MV-4-11 (cell line): ENCODE measurements at places on chromosomes 5 and 9.

DNA sequence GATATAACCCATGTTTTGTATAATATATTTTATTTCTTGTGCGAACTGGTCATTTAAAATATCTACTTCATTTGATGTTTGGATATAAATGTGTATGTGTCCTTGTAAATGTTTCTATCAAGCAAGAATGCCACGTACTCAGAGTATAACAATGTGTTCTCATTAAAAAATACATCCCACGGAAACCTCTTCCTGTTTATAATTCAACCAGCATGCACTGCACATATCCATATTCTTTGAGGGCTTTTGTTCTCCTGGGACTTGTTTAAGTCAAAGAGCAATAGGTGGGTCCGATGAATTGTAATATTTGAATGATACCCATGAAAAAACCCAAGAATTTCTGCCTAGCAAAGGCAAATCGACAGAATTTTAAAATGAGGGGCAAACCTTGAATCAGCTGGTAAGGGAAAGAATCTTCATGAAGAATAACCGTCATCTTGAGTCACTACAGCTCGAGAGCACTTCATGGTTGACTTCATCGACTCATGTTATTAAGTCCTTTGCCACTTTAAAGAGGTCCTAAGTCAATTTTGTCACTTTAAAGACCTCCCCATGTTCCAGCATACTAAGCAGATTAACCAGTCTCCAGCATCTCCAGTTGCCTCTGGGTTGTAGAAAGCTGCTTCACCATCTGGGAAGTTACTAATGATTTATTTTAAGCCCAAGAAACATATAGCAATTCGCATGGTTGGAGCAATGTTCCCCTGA, 80.6 kb downstream of the NPR3 start:
- DNase-seq, result no peak

- DNase-seq, result no peak
Observed at GRCh38 chr9:35763803-35764202, 9.7 kb upstream of the MSMP start.

DNA sequence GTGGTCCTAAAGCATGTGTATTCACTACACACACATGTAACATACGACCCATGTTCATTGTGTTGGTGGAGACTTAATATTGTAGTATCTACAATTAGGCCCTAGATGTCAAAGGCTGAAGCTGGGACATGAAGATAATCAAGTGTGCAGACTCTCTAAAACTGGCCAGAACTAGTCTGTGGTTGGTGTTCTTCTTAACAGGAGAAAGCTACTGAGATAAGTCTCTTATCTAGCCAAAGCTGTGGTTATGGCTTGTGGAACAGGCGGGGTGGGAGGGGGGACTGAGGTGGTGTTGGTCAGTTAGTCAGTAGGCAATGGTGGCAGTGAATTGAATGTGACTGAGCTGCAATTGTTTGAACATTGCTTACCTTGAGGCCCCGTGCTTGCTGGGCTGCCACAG, 112.7 kb upstream of the SLC24A2 start:
- no peak for DNase-seq

DNA sequence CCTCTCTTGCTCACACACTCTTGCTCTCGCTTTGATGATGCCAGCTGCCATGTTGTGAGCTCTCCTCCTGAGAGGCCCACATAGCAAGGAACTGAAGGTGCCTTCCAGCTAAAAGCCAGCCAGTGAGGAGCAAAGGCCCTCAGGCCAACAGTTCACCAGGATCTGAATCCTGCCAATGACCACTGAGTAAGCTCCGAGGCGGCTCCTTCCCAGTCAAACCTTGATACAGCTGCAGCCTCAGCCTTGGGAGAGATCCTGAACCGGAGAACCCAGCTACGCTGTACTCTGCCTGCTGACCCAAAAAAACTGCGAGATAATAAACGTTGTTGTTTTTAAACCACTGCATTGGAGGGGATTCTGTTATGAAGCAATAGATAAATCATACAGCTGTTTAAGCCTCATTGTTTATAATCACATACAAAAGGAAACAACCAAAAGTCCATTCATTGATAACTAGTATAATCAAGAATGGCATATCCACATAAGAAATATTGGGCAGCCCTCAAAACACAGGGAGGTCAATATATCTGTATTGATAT, 49.0 kb upstream of the IFNK start:
- no peak for DNase-seq

DNA sequence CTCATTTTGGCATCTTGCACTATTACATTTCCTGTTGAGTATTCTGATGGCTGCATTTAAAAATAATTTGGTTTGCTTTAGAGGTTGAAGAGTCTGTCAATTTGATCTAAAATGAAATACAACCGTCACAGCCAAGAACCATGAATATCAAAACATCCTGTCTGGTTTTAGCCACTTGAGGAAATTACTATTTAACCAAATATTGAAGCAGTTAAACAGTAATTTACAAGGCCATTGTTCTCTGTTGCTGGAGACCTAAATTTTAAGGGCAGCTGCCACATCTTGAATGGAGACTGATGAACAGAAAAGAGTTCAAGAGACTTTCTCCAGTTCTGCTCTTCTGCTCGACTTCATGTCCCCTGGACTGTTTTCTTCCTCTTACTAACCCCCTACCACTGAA, 549.4 kb downstream of the LRRC70 start:
- no peak for DNase-seq

- DNase-seq, result peak; percentile 9
Observed at GRCh38 chr9:114884787-114885452, 45.5 kb downstream of the TNFSF8 start.

DNA sequence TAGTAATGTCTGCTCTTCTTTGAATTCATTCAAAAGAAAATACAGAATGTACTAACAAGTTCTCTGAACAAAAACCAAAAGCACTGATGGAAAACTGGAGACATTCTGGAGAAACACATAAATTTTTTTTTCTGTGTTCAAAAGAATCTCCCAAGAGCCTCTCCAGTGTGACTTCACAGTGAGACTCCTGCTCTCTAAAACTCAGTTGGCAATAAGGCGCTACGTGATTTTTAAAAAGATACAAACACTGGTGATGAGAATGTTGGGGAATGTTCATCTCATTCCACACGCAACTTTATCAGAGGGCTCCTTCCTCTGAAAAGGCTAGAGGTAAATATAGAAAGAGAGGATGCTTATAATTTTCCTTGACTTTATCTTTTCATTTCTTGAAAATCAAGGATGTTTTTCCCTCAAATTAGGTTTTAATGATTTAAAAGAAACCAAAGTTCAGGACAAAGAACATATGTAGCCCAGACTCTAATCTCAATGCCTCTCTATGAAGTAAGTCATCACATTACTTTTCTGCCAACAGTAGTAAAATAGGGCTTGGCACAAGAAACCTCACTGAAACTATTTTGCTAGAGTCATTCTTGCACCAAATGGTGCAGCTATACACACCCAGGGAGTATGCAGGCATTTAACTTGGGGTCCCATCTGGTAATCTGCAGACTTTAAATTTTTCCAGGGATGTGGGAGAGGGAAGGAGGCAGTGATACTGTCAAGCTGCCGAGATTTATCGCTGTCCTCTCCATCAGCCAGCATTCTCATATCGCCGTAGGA, 12.9 kb upstream of the AOPEP start:
- DNase-seq, result no peak

DNA sequence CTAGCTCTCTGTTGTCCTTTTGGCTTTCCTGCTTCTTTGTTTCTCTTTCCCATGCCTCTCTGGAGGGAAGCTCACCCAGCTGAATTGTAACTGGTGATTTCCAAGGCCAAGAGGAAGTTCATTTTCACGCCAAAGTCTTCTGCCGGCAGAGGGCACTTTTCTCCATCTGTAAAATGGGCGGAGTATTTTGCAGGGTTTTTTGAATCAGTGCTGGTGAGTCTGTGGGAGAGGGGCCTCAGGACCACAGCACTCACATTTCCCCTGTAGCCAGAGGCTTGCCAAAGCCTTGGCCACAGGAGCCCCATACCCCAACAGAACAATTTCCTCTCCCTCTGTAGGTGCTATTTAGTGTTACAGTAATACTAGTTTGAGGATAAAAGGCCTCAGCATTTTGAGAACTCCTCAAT, 42.3 kb upstream of the MATR3 start:
- DNase-seq, result no peak

DNA sequence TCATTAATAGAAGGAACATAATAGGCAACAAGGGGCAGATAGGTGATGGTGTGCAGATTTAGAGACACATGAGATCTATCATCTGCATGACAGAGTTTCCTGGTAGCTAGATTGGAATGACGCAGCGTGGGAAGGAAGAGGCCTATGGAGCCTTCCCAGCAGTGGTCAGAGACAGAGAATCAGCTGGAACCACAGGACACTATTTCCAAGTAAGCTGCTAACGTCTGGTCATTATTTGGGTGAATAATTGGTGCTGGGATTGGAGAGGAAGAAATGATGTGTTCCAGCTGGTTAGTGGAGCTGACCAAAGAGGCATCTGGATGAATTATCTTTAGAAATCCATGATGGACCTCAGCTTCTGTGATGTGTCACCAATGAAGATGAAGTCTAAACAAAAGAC, 91.2 kb upstream of the PRR16 start:
- DNase-seq, result no peak

- no peak for DNase-seq
Observed at GRCh38 chr5:38051711-38052511, 206.4 kb upstream of the EGFLAM start.

GRCh38 chr5:54362992-54363625, 52.7 kb upstream of the ARL15 start:
- no peak for DNase-seq
